ENCODE measurements at places on chromosomes 6 and 20.

DNA sequence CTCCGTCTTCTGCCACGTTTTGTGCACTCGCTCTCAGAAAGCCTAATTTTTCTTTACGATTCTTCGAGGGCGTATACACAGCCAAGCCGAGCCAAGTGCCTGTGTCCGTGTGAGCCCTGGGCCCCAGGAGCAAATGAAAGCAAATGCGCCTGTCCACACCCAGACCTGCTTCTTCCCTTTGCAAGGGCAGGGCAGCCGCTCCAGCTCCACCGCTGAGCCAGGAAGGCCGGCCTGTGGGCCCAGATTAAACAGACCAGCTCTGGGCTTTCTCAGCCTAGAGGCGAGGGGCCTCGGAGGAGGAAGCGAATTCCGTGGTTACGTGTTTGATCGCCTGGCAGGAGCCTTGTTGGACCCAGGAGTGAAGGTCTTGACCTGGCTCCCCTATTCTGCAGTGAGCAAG, 184.6 kb downstream of the SMOC2 start:
- DNase-seq = no peak

- DNase-seq = no peak
Observed at GRCh38 chr20:2694519-2694918, 1.9 kb downstream of the EBF4 start.

DNA sequence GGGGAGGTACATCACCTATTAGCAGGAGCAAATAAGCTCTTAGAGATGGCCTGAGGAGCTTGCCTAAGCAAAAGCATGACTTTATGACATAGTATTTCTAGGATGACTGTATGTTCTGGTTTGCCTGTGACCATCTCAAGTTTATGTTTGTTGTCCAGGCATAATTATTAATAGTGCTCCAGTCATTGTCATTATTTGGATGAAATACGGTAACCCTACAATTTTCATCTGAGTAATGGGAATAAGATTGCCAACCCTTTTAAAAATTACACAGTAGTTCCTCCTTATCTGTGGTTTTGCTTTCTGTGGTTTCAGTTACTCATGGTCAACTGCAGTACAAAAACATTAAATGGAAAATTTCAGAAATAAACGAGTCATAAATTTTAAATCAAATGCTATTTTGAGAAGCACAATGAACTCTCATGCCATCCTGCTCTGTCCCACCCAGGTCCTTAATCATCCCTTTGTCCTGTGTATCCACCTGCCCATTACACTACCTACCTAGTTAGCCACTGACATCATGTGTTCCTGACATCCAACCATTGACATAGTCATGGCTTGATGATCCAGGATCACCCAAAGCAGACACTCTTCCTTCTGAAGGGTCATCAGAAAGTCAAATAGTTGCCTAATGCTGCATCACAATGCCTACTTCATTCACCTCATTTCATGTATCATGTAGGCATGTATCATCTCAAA, 27.0 kb upstream of the TFB1M start:
- DNase-seq = no peak

- DNase-seq = no peak
Observed at GRCh38 chr6:29679962-29680361, 990 bp downstream of the ZFP57 start.

DNA sequence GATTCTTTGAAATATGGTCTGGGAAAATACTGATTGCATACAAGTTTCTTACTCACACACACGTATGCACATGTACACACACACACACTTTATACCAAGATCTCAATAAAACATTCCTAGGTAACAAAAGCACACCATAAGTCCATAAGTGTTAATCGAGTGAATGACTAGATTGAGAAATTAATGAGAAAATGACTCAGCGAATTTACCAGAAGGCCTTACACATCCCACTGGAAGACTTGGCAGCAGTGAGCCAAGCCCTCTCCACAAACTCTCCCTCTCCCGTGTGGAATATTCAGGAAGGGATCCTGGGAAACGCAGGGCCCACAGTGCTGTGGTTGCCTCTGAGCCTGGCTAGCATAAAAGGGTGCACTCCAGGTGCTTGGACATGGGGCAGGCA, 227.2 kb downstream of the LY86 start:
- DNase-seq = no peak

DNA sequence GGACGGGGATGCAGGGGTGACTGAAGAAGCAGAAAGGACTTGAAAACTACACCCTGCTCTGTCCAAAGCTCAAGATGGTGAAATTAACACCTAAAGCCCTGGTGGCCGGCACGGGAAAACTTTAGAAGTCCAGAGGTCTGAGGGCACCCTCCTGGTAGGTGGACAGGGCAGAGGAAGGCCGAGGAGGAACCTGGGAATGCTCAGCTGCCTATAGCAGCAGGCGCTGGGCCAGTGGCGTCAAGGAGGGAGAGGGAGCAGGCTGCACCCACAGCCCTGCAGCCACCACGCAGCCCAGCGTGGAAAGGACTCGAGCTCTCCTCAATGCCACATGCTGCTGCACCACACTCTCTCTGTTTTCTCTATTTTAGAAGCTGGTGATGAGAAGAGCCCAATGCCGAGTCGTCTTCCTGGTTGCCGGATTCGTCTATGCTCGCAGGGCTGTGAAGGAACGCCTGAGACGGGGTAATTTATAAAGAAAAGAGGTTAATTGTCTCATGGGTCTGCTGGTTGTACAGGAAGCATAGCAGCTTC, 248.3 kb upstream of the AFDN start:
- DNase-seq = no peak

- DNase-seq = no peak
Observed at GRCh38 chr20:20827992-20828597, 115.7 kb upstream of the RALGAPA2 start.

DNA sequence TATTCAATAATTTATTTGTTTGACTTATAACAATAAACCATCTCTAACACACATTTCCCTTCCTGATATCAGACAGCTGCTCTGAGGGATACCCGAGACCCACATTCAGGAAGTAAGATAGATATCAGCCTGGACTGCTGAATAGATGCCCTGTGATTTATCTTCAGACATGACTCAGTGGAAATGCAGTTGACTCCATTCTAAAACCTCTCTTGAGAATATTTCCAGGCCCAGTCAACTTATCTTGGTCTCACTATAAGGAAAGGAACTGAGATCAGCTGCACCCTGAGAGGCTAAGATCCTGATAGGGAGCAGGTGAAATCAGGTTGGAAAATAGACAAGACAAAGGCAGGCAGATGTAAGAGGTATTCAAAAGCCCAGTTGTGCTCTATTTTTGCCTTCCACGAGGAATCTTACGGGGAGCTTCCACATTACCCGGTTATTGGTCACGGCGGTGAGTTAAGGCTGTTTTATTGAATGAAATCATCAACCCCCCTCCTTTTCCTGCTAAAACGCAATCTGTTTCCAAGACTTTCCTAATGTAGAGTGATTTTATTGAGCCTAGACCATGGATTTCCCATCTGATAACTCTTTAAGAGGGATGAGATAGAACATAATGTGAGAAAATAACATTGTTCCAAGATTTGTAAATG, 25.5 kb downstream of the C6orf15 start:
- no peak for DNase-seq
